T-cell (primary cell): ENCODE measurements at places on chromosomes 7 and 10. TPM values are rescaled to one million over a fixed set of nuclear protein-coding genes. Genes with fewer than 3 reads are reported as not detected.

Gene STK32C
- 12.2 TPM for total RNA-seq

Gene KNDC1
- 0.30 TPM for total RNA-seq

Gene DYNC1I1
- total RNA-seq: 0.16 TPM

Gene CTAGE4
- total RNA-seq: 2.2 TPM

Gene PIK3AP1
- 4.9 TPM for total RNA-seq

Gene IGF2BP3
- not detected for total RNA-seq

Gene ENKUR
- not detected for total RNA-seq

Gene TFPI2
- 0.23 TPM for total RNA-seq

Gene ATOH7
- total RNA-seq: not detected

Gene PLEKHS1
- not detected for total RNA-seq

Gene PGAM2
- total RNA-seq: 2.9 TPM

Gene HYAL4
- total RNA-seq: not detected

Gene MMS19
- 106 TPM for total RNA-seq

Gene TUBAL3
- not detected for total RNA-seq

Gene SUMF2
- 174 TPM for total RNA-seq

Gene CAV2
- not detected for total RNA-seq

Gene STEAP2
- total RNA-seq: not detected

Gene GHRHR
- not detected for total RNA-seq

Gene ACHE
- total RNA-seq: 0.15 TPM

Gene JCAD
- total RNA-seq: 0.10 TPM
